CD4-positive, alpha-beta memory T cell (primary cell): ENCODE measurements at places on chromosomes 2 and 18.
A peak's percentile ranks its signal among the peaks of the same experiment; 100 is the strongest.

DNA sequence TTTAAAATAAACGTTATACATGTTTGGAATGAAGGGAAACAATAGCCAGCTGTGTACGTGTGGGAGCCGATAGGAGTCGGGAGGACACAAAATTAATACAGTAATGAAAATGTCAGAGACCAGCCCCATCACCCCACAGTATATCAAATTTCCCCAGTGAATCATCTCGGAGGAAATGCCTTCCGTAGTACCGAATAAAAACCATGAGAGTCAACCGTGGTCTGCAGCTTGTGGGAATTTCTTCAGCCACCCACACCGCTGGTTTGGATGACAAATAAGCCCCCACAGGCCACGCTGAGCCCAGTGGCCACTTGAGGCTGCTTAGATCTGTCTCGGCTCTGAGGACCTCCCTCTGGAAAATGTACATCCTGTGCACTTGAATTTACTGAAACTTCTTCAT, 133.7 kb downstream of the COL6A3 start:
- DNase-seq: no peak

DNA sequence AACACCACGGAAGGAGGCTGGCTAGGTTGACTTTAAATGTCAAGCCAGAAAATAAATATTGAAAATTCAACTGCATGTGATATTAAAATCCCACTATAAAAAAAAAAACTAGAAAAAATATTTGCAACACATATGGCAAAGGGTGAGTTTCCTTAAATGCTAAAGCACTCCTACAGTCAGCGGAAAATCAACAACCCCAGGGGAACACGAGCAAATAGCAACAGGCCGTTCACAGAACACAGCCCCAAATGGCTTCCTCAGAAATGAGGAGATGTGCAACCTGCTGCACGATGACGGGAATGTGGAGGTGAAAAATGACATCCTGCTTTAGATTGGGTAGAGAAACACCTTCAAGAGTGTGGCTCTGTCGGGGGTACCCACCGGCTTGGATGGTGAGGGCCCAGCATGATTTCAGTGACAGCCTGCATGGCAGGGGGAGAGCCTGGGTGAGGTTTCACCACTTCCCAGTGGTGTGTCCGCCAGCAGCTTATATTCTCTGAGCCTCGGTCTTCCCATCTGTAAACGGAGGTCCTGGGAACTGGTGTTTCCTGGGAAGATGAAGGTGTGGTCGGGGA, 157.9 kb upstream of the GLI2 start:
- no peak for DNase-seq

DNA sequence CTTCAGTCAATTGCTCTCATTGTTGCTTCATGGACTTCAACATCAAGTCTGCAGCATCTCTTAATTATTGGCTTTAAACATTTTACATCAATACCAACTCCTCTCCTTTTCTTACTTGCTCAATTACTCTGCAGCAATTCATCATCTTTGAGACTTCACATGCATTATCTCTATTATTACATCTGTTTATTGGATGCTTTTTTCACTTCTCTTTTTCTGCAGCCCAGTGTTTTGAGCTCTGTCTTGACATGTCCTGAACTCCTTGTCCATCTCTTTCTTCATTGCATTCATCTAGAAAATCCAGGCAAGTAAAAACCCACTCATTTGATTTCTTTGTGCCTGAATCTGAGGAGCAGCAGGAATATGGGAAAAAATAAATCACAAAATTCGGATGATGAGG, 647.9 kb downstream of the PLCL1 start:
- DNase-seq: no peak

DNA sequence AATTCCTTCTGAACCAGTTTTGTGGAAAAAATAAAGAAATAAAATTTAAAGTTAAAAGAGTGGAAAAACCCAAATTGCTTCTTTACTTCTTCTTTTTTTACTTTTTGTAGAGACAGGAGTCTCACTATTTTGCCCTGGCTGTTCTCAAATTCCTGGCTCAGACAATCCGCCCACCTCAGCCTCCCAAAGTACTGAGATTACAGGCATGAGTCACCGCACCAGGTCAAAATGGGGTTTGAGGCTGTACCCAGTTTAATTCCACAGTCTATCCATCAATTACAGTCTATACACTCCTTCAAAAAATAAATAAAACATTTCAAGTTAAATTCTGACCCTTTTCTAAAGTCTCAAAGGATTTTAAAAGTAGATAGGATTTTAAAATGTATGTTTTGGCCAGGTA, 120.3 kb downstream of the FAM161A start:
- DNase-seq: no peak

DNA sequence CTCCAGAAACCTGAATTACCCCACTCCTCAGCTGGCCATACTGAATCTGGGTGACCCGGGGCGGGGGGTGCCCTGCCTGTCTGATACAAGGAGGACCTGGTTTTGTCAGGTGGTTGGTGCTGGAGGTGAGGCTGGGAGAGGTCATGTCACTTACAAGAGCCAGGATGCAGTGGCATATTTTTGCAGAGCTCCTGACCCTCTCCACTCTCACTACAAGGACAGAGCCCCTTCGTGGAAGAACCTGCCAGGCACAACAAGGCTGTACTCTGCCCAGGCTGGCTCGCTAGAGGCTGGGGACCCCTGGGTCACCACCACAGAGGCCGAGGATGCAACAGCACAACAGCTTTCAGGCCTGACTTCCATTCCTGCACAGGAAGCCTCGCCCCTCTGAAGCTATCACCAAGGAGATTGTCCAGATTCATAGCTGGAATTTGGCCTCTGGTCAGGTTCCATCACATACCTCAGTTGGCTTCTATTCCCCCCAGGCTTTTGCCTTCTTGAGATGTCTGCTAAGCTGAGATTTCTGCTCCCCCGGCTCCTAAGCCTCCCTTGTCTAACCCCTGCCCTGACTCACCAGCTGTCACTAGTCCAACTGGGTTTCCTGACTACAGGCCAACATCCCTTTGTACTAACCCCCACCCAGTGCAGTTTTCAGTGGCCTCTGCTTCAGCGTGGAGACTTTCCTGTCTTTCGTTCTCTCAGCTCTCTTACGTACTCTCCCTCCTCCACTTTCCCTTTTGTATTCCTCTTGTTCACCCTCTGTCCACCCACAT, 132.5 kb upstream of the EPAS1 start:
- DNase-seq: no peak

DNA sequence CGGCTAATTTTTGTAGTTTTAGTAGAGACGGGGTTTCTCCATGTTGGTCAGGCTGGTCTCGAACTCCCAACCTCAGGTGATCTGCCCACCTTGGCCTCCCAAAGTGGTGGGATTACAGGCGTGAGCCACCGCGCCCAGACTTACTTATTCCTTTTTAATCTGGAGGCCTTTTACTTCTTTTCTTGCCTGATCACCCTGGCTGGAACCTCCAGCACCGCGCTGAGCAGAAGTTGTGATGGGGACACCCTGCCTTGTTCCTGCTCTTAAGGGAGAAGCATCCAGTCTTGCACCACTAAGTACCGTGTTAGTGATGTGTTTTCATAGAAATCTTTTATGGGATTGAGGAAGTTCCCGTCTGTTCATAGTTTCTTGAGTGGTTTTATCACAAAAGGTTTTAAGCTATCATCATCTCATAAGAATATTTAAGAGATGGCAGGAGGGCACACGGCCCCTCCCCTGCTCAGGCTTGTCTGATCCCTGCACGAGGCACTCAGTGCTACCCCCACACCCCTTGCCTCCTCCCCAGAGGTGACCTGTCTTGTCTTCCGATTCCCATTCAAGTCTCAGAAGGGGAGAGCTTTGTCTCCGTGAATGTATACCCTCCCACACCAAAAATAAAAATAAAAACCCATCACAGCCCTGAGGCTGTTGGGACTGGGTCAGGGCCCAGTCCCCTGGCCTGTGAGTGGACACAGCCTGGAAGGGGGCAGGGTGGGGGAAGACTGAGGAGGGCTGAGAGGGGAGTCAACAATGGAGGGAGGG, 65.3 kb upstream of the SMAD7 start:
- no peak for DNase-seq

GRCh38 chr2:169661265-169661664, 32.9 kb downstream of the CFAP210 start:
- DNase-seq: no peak

- no peak for DNase-seq
Measured at GRCh38 chr2:68368654-68369336, 3.7 kb downstream of the PLEK start.

DNA sequence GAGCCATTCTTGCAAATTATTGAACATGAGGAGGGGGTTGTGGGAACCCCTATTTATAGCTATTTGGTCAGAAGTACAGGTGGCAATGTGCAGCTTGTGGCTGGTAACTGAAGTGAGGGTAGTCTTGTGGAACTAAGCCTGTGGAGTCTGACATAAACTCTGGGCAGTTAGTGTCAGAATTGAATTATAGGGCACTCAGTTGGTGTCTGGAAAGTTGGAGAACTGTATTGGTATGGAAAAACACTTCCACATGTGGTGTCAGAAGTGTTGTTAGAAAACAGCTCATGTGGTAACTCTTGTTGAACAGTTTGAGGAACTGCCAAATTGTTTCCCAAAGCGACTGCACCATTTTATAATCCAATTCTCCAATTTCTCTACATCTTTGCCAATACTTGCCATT, 7.5 kb downstream of the RALBP1 start:
- DNase-seq: no peak

DNA sequence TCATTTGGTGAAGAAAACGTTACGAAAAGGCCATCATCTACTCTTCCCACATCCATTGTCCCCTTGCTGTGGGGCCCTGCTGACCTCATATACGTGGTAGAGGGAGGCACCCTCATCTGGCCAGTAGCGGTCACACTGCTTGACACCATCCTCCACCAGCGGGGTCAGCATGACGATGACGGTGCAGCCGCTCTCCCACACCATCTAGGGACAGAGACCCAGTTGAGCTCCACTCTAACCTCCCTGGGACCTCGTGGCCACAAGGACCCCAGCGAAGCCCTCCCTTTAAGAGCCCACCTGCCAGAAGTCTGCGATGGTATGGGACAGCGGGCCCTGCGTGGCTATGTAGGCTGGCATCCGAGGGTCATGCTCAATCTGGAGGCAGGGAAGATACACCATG, 13.1 kb downstream of the PTPRN start:
- no peak for DNase-seq

GRCh38 chr2:138081225-138082073, 117.2 kb downstream of the HNMT start:
- no peak for DNase-seq

DNA sequence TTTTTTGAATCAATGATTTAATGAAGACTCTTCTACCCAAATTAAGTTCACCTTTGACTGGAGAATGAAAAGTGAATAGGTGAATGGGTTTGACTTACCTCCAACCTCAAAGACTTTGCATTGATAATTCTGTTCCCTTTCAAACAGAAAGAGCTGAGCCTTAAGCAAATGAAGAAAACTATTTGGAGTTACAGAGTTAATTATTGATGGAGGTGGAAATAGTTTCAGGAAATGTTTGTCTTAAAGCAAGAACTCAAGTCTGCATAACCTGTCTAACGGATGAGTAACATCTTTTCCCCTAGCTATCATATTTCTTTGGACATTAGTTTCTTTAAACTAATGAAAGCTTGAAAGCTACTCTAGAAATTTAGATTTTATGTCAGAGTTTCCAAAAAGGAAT, 166.5 kb downstream of the CERS6 start:
- DNase-seq: no peak

DNA sequence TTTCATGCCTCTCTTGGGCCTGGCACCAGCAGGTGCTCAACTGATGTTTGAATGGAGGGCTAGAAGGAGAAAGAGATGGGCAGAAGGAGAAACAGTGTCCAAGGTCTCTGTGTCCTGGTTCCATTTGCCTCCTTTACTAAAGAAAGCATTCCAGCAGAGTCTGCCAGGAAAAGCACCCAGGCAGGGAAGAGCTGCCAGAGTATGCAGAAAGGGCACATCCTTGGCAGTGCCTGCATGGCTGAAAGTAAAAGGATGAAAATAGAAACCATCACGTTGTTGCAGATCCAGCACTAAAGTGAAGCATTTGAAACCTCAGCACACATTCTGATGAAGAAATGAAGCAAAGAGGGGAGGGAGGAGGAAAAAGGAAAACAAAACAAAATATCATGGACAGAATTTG, 142.2 kb downstream of the ESCO1 start:
- no peak for DNase-seq

- peak; percentile 63 for DNase-seq
Measured at GRCh38 chr2:101419096-101419663, 31.9 kb upstream of the CREG2 start.

DNA sequence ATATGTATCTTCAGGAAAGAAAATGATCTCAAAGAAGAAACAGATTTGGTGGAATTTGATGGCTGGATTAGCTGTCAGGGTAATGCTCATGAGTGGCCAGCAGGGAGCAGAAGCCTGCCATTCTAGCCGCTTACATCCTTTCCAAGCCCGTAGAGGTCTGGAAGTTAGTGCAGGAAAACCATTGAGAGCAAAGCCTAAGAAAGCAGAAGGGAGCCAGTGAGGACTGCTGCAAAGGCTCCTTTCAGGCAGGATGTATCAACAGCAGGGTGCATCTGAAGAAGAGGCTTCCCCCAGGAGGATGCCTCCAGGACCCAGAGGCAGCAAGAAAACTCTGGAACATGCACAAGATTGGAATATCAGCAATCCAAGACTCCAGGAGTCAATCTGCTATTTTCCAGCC, 22.9 kb upstream of the LBH start:
- DNase-seq: peak; percentile 43
